Activated T-helper 1 cell treated with anti-CD3 and anti-CD28 coated beads, Interleukin-12 subunit alpha, Interleukin-12 subunit beta, Interleukin-2, Interleukin-4 antibody, amounts not matched to agents 30 ng/mL and 10 ng/mL and 1 ng/mL, durations not matched to agents 14 hours and 24 hours and 36 hours (primary cell): ENCODE measurements at places on chromosomes 1 and 21. TPM values are rescaled to one million over a fixed set of nuclear protein-coding genes. Genes with fewer than 3 reads are reported as not detected.

Gene SPRR2B
- not detected in 2 replicates for total RNA-seq

- DNase-seq, result no peak
Observed at GRCh38 chr1:73359001-73359400, 839.0 kb downstream of the LRRIQ3 start.

Gene NRIP1
- 11.4 and 11.7 TPM in 2 replicates for total RNA-seq

GRCh38 chr1:206415942-206416341 is 54.3 kb upstream of the IKBKE start:
- no peak for DNase-seq

DNA sequence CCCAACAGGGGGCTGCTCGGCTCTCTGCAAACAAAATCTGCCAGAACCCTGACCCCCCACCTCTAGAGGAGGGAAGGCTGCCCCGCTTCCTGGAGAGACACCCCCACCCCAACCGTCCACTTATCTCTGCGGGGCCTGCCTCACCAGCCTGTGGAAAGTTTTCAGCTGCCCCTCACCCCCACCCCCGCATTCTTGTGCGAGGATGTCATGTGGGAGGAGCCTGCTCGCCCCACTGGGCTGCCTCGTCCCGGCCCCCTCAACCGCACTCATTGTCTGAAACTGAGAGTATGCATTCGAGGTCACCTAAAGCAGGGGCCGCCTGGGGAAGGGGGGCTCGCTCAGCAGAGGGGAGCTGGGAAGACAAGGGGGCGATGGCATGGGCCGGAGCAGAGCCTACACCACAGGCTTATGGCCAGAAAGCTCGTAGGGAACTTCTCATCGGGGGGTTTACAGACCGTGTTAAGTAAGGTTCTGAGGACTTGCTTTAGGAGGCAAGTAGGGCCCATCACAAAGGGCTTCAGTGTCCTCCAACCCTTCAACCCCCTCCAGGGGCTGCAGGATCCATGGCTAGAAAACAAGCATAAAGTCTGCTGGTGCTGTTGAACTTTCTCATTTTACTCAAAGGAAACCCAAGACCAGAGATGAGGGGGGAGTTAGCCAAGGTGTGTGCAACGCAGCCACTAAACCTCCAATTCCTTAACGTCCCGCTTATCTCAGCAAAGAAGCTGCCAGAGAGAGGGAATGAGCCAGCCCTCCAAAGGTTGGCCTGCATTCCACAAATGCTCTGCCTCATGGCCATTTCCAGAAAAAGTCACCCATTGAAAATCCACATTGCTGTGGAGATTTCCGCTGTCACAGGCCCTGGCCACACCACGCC is 9.4 kb downstream of the EPHA2 start:
- no peak for DNase-seq

Gene S100A14
- total RNA-seq, result 0.16 TPM in 1 of 2 replicates, not detected in the other

GRCh38 chr1:225813214-225813964 is 3.5 kb downstream of the EPHX1 start:
- no peak for DNase-seq

Gene THEMIS2
- total RNA-seq, result 28.7 and 33.5 TPM in 2 replicates

Gene GLUL
- 89.6 and 101 TPM in 2 replicates for total RNA-seq

GRCh38 chr1:203453016-203453415 is 22.6 kb upstream of the PRELP start:
- DNase-seq, result no peak

Gene RNU1-2
- 2,178 and 3,041 TPM in 2 replicates for total RNA-seq

- no peak for DNase-seq
Observed at GRCh38 chr1:10628685-10629084, 153.9 kb downstream of the PEX14 start.

DNA sequence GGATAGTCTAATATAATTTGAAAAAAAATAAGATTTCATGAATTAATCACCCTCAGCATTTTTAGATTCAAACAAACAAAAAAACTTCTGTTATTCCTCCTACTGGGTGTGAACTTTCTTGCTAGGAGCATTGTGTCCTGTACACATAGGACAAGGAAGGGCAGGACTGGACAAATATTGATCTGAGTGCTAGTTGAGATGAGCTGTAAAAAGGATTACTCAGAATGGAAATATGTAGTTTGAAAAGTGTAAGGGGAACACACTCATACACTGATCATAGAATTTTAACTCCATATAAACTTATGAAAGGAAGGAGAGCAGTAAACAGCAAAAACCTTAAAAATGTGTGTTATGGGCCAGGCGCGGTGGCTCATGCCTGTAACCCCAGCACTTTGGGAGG is 156.5 kb upstream of the ZNF648 start:
- DNase-seq, result no peak

- DNase-seq, result no peak
Observed at GRCh38 chr1:54889132-54889725, 2.2 kb upstream of the DHCR24 start.

DNA sequence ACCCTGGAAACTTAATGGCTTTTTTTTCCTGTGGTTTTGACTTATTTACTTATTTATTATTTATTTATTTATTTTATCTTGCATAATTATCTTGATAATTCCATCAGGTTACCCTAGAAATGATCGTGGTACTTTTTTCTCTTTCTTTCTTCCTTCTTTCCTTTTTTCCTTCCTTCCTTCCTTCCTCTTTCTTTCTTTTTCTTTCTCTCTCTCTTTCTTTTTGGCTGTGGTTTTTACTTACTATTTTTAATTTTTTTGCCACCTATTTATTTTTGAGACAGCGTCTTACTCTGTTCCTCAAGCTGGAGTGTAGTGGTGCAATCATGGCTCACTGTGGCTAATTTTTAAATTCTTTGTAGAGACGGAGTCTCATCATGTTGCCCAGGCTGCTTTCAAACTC is 6.2 kb upstream of the KLF18 start:
- DNase-seq, result no peak

DNA sequence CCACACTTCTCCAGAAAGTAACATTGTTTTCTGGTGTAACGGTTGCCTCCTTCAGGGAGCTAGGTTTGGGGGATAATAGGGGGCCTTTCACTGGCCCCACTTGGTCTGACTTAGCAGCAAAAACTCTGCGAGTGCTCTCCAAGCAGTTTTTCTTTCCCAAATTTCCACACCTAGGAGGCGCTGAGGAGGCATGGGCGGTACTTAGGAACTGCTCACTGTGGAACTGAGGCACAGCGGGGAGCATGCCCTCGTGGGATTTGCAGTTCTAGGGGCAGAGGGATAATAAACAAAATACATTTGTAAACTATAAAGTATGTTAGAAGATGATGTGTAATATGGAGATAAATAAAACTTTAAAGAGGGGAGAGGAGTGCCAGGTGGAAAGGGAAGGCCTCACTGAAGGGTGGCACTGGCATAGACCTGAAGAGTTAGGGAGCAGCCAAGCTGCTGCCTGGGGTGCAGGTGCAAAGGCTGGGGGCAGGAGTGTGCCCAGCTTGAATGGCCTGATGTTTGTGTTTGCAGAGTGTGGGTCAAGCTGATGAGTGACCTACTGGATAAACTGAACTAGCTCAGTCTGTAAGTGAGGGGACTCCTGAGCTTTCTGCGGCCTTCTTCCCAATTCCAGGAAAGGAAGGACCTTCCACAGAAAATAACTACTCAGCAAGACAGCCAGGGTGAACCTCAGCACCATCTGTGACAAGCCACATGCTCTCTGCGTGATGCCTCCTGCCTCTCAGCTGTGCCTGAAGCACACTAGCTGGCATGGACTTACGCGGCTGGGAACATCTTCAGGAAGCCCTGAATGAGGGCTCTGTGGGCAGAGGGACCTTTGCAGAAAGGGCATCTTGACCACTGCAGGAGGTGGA is 1.9 kb downstream of the EPHX1 start:
- DNase-seq, result no peak

GRCh38 chr1:111743679-111744101 is 4.5 kb upstream of the INKA2 start:
- no peak for DNase-seq

DNA sequence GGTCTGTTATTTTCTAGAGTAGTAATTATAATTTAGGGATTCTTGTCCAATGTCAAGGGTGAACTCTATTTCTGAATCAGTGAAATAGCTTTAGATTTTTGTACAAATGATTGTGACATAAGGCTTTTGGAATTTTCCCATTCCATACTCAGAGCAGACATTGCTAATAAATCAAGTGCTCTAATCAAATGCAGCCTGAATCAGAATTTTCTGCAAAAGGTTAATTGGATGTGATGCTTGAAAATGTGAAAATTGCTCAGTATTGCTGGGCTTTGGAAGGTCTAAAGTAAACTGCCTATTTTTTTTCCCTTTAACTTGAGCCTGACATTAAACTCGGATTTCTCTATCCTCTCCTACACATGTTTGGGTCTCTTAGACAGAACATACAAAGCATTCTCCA is 23.2 kb downstream of the SGIP1 start:
- DNase-seq, result no peak

DNA sequence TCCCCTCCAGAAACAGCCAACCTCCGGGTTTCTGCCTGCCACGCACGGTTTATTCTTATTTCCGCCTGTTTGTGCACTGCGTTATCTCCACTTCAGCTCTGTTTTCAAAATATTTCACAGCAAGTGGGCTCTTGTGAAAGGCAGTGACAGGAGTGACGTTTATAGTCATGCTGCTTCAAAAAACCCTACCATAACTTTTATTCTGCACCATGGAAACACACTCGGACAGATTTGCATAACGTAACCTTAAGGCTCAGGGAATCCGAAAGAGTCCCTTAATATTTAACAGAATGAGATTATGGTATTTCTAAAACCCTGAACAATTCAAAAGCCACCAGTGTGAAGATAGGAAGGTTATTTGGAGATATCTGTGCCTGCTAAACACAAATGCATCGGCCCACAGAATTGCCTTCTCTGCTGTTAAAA is 782 bp upstream of the SDE2 start:
- DNase-seq, result no peak
